ENCODE measurements at places on chromosomes 1 and 21.
A peak's percentile ranks its signal among the peaks of the same experiment; 100 is the strongest.

DNA sequence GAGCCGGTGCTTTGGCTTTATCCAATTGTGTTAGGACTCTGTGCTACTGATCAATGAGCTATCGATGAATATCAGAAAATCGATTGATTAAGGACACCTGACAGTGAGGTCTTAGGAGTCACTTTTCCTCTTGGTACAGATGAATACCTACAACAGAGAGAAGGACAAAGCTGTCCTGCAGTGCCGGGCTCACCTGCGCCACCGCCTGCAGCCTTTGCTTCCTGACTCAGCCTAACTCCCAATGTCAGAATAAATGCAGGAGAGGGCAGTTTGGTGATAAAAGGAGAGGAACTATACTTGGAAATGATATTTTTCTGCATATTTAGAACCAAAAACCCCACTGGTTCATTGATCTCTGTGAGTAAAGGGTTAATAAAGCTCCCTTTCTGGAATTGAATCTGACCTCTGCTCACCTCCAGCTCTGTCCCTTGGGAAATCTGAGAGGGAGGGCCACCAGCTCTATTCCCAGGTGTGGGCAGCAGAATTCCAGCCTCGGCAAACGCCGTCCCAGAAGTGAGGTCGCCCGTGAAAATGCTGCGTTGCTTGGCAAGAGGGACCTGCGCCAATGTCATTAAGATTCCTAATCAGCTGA lies 39.3 kb downstream of the POFUT2 start:
- no peak for DNase-seq

GRCh38 chr1:156540955-156541354 lies 31.4 kb downstream of the IQGAP3 start:
- no peak for DNase-seq

GRCh38 chr1:234849832-234850231 lies 239.9 kb upstream of the IRF2BP2 start:
- no peak for DNase-seq

DNA sequence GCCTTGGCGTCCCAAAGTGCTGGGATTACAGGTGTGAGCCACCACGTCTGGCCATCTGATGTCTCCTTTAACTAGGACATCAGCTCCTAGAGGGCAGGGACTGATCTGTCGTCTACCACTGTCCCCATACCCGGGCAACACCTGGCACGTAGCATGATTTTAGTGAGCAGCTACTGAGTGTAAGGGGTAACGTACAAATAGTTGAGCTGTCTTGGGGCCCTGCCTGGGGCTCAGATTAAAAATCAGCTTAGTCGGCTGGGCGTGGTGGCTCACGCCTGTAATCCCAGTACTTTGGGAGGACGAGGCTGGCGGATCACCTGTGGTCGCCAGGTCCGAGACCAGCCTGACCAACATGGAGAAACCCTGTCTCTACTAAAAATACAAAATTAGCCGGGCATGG lies 1.8 kb downstream of the SRM start:
- no peak for DNase-seq

GRCh38 chr1:229133811-229134210 lies 137.1 kb upstream of the RAB4A start:
- no peak for DNase-seq

GRCh38 chr1:19479351-19480120 lies 5.8 kb downstream of the CAPZB start:
- DNase-seq = no peak

- no peak for DNase-seq
Observed at GRCh38 chr1:54548389-54549044, 489 bp downstream of the ACOT11 start.

- no peak for DNase-seq
Observed at GRCh38 chr1:36751525-36751924, 268.8 kb upstream of the CSF3R start.

DNA sequence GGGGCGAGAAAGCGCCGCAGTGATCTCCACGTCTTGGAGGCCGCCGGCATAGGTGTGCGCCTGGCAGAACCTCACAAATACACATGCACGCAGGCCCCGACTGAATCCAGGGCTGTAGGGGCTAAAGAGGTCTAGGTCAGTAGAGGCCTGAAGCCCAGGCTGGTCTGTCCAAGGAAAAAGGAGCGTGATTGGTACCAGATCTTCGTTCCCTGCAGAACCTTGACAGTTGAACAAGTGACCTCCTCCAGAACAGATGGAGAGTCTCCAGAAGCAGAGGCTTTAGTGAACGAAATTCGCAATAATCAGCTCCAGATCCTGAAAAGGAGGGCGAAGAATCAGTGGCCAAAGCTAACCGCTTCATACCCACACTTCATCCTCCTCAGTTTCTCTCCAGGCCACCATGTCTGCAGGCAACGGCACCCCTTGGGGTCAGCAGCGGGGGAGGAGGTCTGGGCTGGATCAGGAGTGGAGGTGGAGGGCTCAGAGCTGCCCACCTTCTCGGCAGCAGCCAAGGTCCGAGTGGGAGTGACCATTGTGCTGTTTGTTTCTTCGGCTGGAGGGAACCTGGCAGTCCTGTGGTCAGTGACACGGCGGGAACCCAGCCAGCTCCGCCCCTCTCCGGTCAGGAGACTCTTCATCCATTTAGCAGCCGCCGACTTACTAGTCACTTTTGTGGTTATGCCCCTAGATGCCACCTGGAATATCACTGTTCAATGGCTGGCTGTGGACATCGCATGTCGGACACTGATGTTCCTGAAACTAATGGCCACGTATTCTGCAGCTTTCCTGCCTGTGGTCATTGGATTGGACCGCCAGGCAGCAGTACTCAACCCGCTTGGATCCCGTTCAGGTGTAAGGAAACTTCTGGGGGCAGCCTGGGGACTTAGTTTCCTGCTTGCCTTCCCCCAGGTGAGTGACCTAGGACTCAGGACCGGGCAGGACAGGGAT lies 749 bp upstream of the PEX11B start:
- no peak for DNase-seq

GRCh38 chr21:18832950-18833349 lies 429.4 kb upstream of the TMPRSS15 start:
- DNase-seq = no peak

DNA sequence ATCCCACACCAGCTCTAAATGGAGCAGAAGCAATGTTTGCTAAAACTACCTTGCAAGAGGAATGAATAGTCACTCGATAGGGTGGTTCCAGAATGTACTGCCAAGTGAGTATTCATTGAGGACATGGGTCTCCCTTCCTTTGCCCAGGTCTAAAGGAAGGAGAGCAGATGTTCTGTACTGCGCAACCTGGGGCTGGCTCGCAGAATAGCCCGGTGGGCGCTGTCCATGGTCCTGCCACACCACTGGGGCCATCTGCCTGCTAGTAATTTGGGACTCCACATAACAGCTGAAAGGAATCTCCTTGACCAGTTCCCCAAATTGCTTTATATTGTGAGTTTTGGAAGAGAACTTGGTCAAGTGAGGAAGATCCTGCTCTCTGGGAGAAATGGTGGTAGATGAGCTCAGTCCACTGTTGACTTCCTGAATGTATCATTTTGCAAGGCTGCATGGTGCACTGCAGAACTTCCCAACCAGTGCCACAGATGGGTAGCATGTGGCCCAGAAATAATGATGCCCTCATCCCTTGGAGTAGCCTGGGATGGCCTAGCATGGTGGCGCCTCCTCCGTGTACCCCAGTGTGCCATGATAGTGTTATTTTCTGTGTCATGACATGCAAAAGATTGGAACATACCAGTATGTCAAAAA lies 5.7 kb downstream of the SLC6A17 start:
- no peak for DNase-seq

DNA sequence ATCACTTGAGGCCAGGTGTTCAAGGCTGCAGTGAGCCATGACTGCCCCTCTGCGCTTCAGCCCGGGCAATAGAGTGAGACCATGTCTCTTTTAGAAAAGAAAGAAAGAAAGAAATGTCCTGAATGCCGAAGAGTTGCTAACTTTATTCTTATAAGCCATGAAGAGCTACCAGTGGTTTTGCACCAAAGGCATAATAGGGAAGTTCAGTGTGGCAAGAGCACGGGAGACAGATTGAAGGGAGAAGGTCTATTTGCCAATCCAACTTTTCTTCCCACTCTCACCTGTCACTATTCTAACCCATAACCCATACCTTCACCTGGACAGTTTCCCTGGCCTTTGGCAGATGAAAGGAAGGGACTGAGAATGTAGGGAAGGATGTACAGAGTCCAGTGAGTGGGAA lies 4.4 kb upstream of the PEA15 start:
- no peak for DNase-seq

DNA sequence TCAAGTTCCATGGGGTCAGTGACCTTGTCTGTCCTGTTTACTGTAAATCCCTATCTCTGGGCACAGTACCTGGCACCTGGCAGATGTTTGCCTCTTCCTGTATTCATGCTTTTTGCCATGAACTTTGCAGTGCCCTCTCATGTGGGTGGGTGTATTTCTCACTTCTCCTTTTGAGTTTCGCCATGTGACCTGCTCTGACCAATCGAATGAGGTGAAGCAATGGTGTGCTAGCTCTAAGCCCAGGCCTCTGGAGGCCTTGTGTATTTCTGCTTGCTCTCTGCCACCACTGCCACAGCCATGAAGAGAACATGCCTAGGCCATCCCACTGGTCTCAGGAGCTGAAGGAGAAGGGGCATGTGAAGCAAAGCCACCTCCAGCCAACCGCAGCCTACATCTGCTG lies 185.5 kb upstream of the ZC3H12A start:
- peak; percentile 5 for DNase-seq

DNA sequence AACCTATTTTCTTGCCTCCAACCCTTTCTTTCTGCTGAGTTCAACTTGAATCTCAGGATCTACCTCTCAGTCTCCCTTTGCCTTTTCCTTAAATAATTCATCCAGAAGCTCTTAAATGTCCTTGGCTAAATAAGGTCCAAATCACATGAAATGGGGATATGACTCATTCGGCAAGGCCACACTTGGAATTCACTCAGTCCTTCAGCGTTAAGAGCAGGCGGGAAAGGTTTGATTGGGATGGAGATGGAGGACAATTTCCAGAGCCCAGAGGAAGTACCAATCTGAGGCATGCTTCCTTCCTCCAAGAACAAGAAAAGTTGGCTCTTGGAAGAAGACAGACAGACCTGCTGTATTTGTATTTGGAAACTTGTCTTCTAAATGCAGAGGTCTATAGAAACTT lies 128.5 kb downstream of the PROX1 start:
- DNase-seq = no peak

- DNase-seq = no peak
Observed at GRCh38 chr1:226629896-226630550, 81.5 kb downstream of the STUM start.

- DNase-seq = no peak
Observed at GRCh38 chr1:76581712-76582111, 285.6 kb upstream of the ST6GALNAC5 start.
